ENCODE measurements at places on chromosomes 2 and 18. TPM values are rescaled to one million over a fixed set of nuclear protein-coding genes. Genes with fewer than 3 reads are reported as not detected.

DNA sequence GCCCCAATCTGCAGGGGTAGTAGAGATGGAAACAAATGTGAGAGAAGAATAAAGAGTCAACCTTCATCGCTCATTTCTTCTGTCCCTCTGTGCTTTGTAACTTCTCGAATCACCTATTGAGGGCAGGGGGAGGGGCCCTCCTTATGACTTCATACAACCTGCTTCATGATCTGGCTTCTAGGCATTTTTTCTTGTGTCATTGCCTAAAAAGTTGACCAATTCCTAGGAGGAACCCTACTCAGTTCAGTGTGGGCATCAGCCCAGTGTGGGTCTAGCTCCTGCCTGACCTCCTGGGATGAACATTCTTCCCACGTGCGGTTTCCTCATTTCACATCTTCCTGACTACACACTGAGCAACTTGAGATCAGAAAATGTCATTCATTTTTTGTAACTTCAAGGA is 46.3 kb upstream of the CREB1 start:
- no peaks in the 10 kb centered on the region for H3K27me3 ChIP-seq
- peaks cover 24% of the 10 kb centered on the region for H3K4me1 ChIP-seq
- peak; percentile 19 for DNase-seq
- H3K36me3 ChIP-seq, result no peaks in the 10 kb centered on the region

GRCh38 chr18:75754433-75754832 is 326.9 kb upstream of the SMIM21 start:
- H3K27me3 ChIP-seq, result no peaks in the 10 kb centered on the region
- no peak overlapping the region for H3K4me3 ChIP-seq
- no peaks in the 10 kb centered on the region for H3K36me3 ChIP-seq
- no peak for DNase-seq
- H3K4me1 ChIP-seq, result no peaks in the 10 kb centered on the region
- H3K27ac ChIP-seq, result no peak overlapping the region

DNA sequence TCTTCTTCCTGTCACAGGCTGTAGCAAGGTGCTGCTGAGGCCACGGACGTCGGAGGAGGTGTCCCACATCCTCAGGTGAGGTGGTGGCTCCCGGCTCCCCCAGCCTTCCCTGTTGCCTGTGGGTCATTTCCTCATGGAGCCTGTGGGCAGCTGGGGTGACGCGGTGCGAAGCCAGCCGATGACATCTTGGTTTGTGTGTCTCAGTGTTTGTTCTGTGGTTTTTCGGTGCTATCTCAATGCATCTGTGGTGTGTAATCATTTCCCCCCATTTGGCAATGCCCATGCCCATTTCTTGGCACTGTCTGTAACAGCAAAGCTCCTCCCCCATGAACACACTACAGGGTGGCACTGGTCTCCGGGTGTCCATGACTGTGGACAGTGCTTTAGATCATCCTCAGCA is 6.6 kb downstream of the D2HGDH start:
- peaks cover 12% of the 10 kb centered on the region for H3K4me1 ChIP-seq
- no peak overlapping the region for H3K27ac ChIP-seq
- peaks cover 25% of the 10 kb centered on the region for H3K36me3 ChIP-seq
- H3K4me3 ChIP-seq, result no peak overlapping the region
- DNase-seq, result no peak
- H3K27me3 ChIP-seq, result no peaks in the 10 kb centered on the region

The OTOS gene
- not detected for total RNA-seq

DNA sequence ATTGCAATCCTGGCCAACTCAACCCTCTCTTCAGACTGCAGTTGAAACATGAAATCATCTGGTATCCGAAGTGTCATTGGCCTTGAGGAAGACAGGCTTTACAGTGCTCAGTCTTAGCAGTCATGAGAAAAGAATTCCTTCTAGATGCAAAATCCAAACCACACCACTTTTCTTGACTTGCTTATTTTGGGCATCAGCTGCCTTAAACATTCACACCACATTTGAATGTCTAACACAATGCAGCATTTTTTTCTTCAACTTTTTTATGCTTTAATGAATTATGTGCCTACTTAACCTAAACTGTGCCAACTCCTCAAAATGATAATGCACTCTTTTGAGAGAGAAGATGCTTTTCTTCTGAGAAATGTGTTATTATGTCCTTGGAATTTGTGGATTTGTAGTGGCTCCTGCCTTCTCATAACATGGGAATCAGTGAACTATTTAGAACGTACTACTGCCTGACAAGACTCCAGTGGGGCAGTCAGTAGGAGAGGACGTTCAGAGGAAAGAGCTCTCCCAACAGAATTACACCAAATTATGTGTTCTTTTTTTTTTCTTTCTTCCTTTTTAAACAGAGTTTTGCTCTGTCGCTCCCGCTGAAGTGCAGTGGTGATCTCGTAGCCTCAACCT is 3.2 kb upstream of the FAM98A start:
- H3K27ac ChIP-seq, result no peak overlapping the region
- H3K36me3 ChIP-seq, result no peaks in the 10 kb centered on the region
- peaks cover 23% of the 10 kb centered on the region for H3K4me1 ChIP-seq
- no peak overlapping the region for H3K4me3 ChIP-seq

The NT5DC4 gene
- not detected for total RNA-seq

DNA sequence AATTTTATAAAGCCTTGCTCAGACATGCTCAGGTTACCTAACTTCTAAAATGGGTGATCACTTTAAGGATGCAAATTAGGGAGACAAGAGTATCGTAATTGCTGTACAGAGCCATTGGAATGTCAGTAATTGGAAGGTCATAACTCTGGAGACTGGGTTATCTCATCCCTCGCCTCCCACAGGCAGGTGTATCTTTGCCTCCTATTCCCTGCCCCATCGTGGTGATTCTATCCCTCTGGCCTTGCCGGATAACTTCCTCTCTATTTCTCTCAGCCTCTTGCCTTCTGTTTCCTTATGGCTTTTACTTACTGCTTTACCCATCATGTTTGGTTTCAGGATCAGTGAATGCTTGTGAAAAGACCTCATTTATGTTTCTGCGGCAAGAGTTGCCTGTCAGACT is 2.5 kb downstream of the PDK1 start:
- no peak for DNase-seq
- H3K4me1 ChIP-seq, result peaks cover 20% of the 10 kb centered on the region
- H3K4me3 ChIP-seq, result no peak overlapping the region
- no peak overlapping the region for H3K27ac ChIP-seq
- H3K36me3 ChIP-seq, result peaks cover 2% of the 10 kb centered on the region

The TOGARAM2 gene
- total RNA-seq, result not detected

- no peaks in the 10 kb centered on the region for H3K27me3 ChIP-seq
- H3K4me1 ChIP-seq, result peaks cover 37% of the 10 kb centered on the region
- no peak overlapping the region for H3K27ac ChIP-seq
- H3K36me3 ChIP-seq, result peaks cover 49% of the 10 kb centered on the region
- H3K4me3 ChIP-seq, result no peak overlapping the region
- no peak for DNase-seq
These were observed 72.7 kb downstream of the POLR1A start for GRCh38 chr2:86032861-86033595.

- H3K4me1 ChIP-seq, result peaks cover 33% of the 10 kb centered on the region
- peak overlapping the region; percentile 89 for H3K27ac ChIP-seq
- H3K36me3 ChIP-seq, result no peaks in the 10 kb centered on the region
These were observed 143.5 kb upstream of the LMAN1 start for GRCh38 chr18:59502274-59503175.

- peaks cover 26% of the 10 kb centered on the region for H3K36me3 ChIP-seq
- no peaks in the 10 kb centered on the region for H3K27me3 ChIP-seq
- no peak overlapping the region for H3K4me3 ChIP-seq
- H3K27ac ChIP-seq, result no peak overlapping the region
- no peak for DNase-seq
These were observed 135.7 kb downstream of the ARHGAP28 start for GRCh38 chr18:6865251-6865650.

GRCh38 chr2:157922815-157923214 is 46.7 kb upstream of the ACVR1 start:
- H3K27me3 ChIP-seq, result peaks cover 33% of the 10 kb centered on the region
- no peak overlapping the region for H3K27ac ChIP-seq
- no peaks in the 10 kb centered on the region for H3K36me3 ChIP-seq

DNA sequence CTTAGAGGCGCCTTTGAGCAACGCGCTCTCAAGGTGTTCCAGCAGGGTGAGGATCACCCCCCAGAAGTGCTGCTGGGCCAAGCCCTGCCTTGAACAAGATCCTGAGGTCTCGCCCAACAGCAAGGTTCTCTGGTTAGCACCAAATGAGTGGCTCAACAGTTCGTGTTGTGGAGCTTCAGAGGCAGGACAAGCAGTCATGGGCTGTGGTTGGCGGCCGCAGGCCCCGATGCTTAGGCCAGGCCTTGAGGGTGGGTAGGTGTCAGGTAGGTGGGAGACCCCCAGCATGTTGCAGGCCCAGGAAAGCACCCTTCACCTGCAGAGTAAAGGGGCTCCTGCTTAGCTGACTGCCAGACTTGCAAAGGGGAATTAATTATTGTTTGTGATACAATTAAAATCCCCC is 70.2 kb upstream of the FOSL2 start:
- peaks cover 3% of the 10 kb centered on the region for H3K36me3 ChIP-seq
- DNase-seq, result no peak
- no peaks in the 10 kb centered on the region for H3K27me3 ChIP-seq
- peak overlapping the region; percentile 84 for H3K27ac ChIP-seq
- peaks cover 71% of the 10 kb centered on the region for H3K4me1 ChIP-seq

GRCh38 chr2:157933160-157933920 is 57.2 kb upstream of the ACVR1 start:
- peaks cover 48% of the 10 kb centered on the region for H3K27me3 ChIP-seq
- no peak for DNase-seq
- no peaks in the 10 kb centered on the region for H3K36me3 ChIP-seq
- H3K4me3 ChIP-seq, result no peak overlapping the region

The FZD7 gene
- 37.8 TPM for total RNA-seq

The ANKRD30B gene
- not detected for total RNA-seq

The CRYGC gene
- not detected for total RNA-seq

DNA sequence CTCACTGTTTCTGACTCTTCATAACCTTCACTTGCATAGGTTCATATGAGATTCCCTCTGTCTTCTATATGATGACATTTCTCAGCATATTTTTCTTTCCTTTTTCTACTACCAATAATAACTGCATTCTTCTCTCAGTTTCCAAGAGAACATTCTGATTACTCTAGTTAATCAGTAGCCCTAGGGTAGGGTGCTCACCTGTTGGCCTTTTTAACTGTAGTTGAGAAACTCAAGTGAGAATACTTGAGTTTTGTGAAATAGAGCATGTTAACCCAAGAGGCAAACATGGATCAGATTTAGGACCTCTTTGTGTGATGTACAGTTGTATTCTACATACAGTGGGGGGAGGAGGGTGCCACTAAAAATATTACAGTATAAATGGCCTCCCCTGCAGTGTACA is 308.0 kb downstream of the CMPK2 start:
- no peaks in the 10 kb centered on the region for H3K27me3 ChIP-seq
- H3K4me3 ChIP-seq, result no peak overlapping the region
- no peaks in the 10 kb centered on the region for H3K4me1 ChIP-seq
- no peak overlapping the region for H3K27ac ChIP-seq

DNA sequence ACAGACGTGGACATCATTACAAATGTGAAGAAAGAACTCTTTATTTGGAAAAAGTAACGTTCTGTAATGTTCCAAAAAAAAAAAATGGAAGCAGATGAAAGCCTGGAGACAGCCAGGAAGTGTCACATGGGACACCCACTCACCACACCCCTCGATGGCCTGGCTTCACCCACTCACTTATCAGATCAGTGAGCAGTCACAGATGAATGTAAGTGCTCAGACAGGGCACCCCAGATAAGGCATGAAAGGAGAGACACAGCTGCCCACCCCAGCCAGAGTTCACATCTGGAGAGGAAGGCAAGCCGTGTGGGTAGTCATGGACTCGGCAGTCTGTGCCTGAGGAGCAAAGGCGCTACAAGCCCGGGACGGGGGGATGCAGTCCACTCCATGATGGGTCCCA is 105.2 kb downstream of the SEPTIN10 start:
- no peaks in the 10 kb centered on the region for H3K27me3 ChIP-seq
- DNase-seq, result no peak

The MRO gene
- not detected for total RNA-seq

- H3K27me3 ChIP-seq, result no peaks in the 10 kb centered on the region
- H3K36me3 ChIP-seq, result no peaks in the 10 kb centered on the region
- H3K27ac ChIP-seq, result no peak overlapping the region
- H3K4me1 ChIP-seq, result peaks cover 2% of the 10 kb centered on the region
- no peak for DNase-seq
- no peak overlapping the region for H3K4me3 ChIP-seq
These were observed 80.9 kb downstream of the LYPD6B start for GRCh38 chr2:149119368-149119767.

DNA sequence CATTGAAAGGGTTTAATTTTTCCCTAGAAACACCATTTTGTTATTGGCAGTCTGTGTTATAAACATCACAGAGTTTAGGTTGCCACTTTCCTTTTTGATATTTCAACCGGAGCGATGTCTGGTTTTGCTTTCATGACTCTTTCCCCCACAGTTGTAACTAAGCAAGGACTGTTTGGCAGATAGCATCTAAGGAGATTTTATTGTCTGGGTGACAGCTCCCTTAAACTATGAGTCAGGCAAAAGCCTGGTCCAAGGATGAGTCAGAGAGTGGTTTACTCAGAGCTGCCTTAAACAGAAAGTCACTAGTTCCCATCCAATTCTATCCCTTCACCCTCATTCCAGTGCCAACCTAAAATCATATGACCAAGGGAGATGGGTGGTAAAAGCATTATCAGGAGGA is 341.6 kb upstream of the VWC2L start:
- peak overlapping the region; percentile 36 for H3K4me3 ChIP-seq
- no peak for DNase-seq
